ENCODE measurements at places on chromosomes 5 and 9.

DNA sequence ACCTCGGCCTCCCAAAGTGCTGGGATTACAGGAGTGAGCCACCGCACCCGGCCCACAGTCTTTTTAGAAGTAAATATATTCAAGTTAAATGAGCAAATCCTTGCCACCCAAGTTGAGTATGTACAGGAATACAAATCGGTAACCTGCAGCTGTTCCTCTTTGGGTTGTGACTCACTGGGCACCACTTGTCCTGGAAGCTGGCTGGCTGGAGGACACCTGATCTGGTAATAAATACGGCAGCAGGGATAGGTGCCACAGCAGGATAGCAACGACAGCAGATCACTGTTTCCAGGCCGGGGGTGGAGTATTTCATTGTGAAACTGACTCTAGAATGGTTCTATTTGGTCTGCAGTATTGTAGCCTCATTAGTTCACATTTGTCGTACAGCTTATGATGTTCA lies 35.7 kb upstream of the SLC36A2 start:
- DNase-seq = no peak

DNA sequence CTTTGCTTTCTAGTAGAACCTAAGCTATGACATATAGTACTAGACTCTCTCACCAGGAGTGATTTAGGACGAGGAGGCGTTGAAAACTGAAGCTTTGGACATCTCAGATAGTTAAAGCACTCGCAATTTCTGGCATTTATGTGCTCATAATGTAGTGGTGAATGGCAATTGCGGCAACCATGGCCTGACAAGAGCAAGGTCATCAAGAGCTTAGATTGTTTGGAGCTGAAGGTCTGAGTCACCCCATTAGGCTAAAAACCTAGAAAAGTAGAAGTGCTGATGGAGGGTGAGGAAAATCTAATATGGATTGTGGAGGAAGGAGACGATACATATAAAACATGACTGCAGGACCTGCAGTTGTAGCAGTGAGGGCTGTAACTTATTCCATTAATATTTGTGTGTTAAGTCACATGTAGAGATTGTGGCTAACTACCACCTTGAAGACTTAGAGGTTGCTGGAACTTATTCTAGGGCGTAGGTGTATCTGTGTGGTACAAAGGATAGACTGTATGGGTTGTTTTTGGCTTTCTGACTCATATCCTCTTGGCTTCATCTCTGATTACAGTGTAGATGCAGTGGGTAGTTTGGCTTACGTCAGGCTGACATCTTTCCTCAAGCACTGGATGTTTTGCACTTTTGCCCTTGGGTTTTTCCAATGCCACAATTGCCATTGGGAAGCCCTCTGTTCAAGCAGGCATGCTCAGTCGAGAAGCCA lies 138.9 kb upstream of the CDKN2B start:
- DNase-seq = no peak

DNA sequence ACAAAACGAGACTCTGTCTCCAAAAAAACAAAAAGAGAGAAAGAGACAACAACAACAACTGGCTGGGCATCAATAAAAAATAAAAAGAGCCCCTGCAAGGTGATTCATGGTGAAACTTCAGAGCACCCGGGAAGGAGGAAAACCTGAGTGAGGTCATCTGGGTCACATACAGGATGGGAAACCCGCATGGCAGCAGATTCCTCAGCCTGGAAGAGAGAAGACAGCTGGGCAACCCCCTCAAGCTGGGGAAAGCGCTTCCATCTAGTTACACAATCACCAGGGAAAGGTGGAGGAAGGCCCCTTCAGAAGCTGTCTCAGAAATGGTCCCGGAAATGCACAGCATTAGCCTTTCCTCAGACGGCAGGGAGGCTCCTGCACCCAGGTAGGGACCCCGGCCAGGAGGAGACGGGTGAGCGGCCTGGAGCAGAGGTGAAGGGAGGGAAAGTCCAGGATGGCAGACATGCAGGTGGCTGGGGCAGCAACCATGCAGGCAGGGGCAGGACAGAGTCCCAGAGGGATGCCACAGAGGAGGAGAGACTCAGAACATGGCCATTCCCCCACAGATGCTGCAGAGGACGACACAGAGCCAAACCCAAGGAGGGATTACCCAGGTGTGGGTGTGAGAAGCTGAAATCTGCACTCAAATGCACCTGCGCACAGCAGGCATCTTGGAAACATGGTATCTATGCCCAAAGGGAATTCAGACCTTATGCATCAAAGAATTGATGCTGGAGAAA lies 29.4 kb downstream of the CAMSAP1 start:
- no peak for DNase-seq

GRCh38 chr9:19028835-19029451 lies 4.1 kb downstream of the SAXO1 start:
- DNase-seq = peak; percentile 26

GRCh38 chr9:2675834-2676233 lies 41.5 kb upstream of the KCNV2 start:
- DNase-seq = no peak

GRCh38 chr5:43232943-43233833 lies 41.2 kb downstream of the NIM1K start:
- DNase-seq = peak; percentile 2

DNA sequence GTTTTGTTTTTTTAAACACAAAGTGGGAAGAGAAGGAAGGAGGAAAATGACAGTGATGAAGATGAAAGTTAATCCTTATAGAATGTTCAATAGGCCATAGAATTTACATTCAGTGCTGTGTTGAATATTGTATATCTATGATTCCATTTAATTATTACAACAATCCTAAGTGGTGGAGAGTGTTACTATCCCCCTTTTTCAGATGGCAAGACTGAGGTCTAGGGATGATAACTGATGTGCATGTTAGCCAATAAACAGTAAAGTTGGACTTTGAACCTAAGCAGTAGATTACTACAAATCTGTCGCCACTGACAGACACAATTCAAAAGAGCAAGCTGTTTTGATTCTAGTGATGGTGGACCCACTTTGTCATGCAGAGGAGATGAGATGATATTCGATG lies 237.9 kb downstream of the ARHGAP26 start:
- no peak for DNase-seq

DNA sequence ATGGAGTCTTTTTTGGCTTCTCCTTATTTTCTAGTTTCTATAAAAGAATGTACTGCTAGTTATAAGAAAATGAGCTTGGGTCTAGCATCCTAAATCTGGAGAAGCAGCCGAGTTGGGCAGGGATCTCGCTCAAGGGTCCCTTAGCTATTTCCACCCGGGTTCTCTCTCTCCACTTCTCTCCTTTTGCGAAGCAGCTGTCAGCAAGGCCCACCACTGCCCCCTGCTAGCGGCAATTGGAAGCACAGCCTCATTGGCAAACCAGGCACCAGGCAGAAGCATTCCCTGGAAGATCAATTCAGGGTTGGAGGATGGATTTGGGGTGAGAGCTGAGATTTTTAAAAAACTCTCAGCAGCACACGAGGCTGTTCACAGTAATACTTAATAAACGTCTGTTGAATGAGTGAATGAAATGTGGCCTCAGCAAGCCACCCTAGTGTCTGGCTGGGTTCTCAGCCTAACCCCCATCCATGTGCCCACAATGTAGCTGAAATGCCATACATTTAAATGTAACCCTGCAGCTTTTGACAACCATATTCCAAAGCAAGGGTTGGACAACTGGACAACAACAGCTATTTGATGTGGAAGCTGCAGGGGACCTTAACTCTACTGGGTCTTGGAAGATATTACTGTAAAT lies 34.6 kb upstream of the TNIP1 start:
- DNase-seq = no peak

- no peak for DNase-seq
Observed at GRCh38 chr9:21414220-21414940, 5.5 kb downstream of the IFNA8 start.

- no peak for DNase-seq
Observed at GRCh38 chr9:100108559-100108958, 9.5 kb downstream of the INVS start.

DNA sequence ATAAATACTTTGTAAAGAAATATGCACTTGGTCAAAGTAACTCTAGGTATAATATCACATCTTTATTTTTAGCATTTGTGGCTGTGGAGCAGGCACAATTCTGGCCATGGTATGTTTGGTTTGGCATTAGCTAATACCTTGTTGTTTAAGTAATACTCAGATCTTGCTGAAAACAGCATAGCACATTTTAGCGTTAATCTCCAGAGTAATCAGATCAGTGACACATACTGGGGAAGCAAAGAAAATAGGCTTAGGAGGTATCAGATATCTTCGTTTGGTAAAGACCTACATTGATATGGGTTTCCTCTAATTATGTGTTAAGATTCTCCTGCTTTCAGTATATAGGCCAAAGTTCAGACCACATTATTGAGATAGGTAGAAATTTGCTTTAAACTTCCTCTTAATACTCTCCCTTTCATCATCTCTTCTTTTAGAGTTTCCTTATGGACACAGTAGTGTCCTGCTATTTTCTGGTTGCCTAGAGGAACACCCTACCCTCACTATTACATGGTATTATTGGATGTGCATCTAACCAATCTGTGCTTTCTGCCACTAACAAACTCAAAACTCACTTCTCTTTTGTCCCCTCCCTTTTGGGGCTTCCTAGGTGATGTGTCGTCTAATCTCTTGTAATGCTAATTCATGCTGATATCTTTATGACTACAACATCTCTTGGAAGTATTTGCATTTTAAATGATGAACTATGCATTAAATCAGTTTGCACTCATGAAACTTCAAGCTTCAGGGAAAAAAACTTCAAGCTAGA lies 437.3 kb upstream of the ADAMTSL1 start:
- no peak for DNase-seq

GRCh38 chr5:75837258-75837841 lies 120.1 kb upstream of the POC5 start:
- no peak for DNase-seq

- DNase-seq = no peak
Observed at GRCh38 chr5:151154931-151155774, 2.4 kb downstream of the ANXA6 start.

DNA sequence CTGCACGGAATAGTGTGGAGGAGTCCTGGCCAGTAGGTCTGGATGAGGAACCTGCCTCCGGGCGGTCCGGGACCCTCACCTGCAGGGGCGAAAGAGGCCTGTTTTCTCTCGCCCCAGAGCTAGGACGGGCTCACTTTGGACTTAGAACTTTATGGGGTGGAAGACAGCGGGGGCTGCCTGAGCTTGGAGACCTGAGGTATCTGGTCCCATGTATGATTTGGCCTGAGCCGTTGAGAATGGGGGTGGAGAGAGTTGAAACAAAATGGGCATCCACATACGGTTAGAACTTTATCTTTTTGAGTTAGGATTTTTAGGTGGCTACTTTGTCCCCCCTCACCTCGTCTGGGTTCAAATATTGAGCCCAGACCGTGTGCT lies 681 bp upstream of the ETF1 start:
- DNase-seq = no peak

DNA sequence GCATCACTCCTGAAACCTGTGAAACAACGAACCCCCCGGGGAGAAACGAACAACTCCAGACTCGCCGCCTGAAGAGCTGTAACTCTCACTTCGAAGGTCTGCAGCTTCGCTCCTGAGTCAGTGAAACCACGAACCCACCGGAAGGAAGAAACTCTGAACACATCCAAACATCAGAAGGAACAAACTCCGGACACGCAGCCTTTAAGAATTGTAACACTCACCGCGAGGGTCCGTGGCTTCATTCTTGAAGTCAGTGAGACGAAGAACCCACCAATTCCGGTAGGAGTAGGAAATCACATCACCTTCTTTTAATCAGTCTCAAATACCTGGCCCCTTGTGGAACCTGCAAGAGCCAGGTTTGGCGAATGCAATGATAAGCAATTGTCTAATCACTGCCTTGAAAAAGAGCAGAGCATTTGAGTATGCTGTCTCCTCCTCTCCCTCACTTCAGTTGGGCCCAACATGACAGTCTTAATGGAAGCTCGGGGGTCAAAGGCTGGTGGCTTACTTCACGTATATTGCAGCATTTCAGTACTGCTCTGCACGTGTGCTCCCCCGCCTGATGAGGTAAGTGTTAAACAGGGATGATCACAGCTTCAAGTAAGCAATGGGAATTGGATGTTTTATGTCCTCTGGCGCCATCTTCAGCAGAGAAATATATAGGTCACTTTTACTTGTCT lies 473 bp downstream of the IRGM start:
- peak; percentile 51 for DNase-seq

- DNase-seq = no peak
Observed at GRCh38 chr5:6108540-6108848, 269.9 kb downstream of the MED10 start.

- no peak for DNase-seq
Observed at GRCh38 chr5:114581136-114581535, 219.3 kb downstream of the KCNN2 start.

DNA sequence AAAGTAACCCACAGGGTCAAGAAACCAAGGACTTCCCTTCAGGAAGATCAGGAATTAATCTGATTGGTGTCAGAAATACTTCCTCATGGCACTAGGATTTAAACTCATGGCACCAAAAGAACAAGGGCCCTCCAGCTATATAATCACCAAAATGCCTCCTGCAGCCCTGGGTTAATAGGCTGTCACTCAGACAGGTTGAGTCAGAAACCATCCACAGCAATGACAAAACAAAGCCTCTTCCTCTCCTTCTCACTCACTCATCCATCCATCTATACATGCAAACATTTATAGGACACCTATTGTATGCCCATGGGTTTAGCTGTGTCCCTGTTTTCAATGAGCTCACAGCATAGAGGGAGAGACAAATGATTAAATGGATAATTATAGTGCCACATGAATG lies 62.5 kb upstream of the SPOCK1 start:
- no peak for DNase-seq

- no peak for DNase-seq
Observed at GRCh38 chr5:140570488-140570887, 5.9 kb downstream of the SLC35A4 start.

DNA sequence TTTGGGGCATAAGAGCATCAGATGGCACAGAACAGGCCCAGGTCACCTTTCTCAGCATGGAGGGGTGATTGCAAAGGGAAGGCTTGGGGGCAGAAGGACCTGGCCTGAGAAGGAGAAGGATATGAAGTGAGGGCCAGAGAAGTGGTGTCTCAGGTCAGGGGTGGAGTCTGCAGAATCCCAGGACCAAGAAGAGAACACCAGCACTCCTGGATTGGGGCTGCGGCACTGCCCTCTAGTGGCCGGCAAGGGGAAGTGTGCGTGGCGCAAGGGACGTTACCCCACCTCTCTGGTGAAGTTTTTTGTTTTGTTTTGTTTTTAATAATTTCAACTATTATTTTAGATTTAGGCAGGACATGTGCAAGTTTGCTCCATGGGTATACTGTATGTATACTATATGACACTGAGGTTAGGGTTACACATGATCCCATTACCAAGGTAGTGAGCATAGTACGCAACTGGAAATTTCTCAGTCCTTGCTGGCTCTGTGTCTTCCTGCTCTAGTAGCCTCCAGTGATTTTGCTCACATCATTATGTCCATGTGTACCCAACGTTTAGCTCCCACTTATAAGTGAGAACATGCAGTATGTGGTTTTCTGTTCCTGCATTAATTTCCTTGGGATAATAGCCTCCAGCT lies 1548.6 kb downstream of the EFNA5 start:
- no peak for DNase-seq

DNA sequence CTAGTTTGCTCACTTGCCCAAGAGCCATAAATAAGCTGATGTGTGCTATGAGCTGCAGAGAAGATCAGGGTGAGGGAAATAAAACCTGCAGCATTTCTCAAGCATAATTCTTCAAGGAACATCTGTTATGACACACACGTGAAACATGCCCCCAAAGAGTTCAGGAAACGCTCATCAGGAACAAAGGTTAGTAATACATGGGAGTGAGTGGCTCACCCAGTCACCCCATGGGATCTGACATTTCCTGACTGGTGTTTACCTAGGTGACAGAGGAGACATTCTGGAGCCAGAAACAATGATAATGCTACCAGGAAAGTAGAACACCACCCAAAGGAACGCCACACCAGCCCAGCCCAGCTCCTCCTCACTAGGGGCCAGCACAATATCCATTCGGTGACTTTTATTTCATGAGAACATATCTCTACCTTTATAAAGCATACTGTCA lies 66.0 kb downstream of the FRMD3 start:
- no peak for DNase-seq

- DNase-seq = no peak
Observed at GRCh38 chr9:2163231-2163885, 148.2 kb downstream of the SMARCA2 start.
